ENCODE measurements at places on chromosomes 6 and 20. TPM values are rescaled to one million over a fixed set of nuclear protein-coding genes. Genes with fewer than 3 reads are reported as not detected.

GRCh38 chr6:31393932-31394331, 9.5 kb upstream of the MICA start:
- no peak overlapping the region for H3K27ac ChIP-seq
- H3K4me3 ChIP-seq, result no peak overlapping the region
- H3K27me3 ChIP-seq, result no peaks in the 10 kb centered on the region
- H3K4me1 ChIP-seq, result peaks cover 6% of the 10 kb centered on the region

The ZNF341 gene
- polyA plus RNA-seq, result 4.2 TPM

- no peaks in the 10 kb centered on the region for H3K27me3 ChIP-seq
- no peaks in the 10 kb centered on the region for H3K4me1 ChIP-seq
- no peak for DNase-seq
Measured at GRCh38 chr20:21386111-21386510, 11.2 kb downstream of the NKX2-4 start.

The NANP gene
- 1.0 TPM for polyA plus RNA-seq

DNA sequence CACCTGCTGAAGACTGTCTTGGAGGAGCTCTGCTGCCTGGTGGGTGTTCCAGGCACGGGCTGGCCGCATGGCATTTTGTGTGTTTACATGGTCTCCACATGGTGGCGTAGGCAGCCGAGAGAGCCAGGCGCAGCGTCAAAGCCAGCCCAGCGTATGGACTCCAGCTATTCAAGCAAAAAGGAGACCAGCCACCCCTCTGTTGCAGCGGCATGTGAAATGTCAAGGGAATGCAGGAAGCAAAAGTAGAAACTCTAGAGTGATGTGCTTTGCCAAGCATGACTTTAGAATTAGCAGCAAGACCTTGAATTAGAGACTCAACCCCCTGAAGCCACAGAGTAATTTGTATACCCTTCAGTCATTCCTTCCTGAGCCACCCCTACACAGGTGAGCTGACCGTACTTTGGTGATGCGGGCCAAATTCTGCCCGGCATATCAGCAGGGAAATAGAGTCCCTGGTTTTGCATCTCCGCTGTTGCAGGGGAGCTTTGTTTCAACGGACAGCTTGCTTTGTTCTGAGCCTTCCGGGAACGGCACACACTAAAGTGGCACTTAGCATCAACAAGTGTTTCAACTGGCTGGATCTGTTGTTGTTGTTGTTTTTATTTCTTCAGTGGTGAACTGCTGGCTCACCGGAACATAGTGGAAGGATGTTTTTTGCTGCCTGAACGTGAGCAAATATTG, 48.5 kb downstream of the FNDC1 start:
- no peak overlapping the region for H3K4me3 ChIP-seq
- H3K27me3 ChIP-seq, result no peaks in the 10 kb centered on the region
- no peak overlapping the region for H3K27ac ChIP-seq
- peak; percentile 20 for DNase-seq

- H3K27ac ChIP-seq, result no peak overlapping the region
- DNase-seq, result no peak
- no peak overlapping the region for H3K4me3 ChIP-seq
- H3K36me3 ChIP-seq, result no peaks in the 10 kb centered on the region
Measured at GRCh38 chr6:160831739-160832138, 129.7 kb downstream of the PLG start.

DNA sequence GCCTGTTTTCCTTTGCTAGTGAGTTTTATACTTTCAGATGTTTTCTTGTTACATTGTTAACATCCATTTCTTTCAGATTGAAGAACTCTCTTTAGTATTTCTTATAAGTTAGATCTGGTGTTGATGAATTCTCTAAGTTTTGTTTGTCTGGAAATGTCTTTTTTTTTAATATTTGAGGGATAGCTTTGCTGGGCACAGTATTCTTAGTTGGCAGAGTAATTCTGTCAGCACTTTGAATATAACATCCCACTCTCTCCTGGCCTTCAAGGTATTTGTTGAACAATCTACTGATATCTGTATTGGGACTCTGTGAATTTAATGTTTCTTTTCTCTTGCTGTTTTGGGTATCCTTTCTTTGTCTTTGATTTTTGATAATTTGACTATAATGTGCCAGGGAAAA, 79.4 kb upstream of the UST start:
- no peaks in the 10 kb centered on the region for H3K27me3 ChIP-seq
- H3K4me1 ChIP-seq, result no peaks in the 10 kb centered on the region
- DNase-seq, result no peak
- H3K36me3 ChIP-seq, result no peaks in the 10 kb centered on the region

GRCh38 chr6:51983564-51983963, 103.8 kb downstream of the PKHD1 start:
- DNase-seq, result no peak
- H3K27me3 ChIP-seq, result no peaks in the 10 kb centered on the region
- H3K27ac ChIP-seq, result no peak overlapping the region
- H3K36me3 ChIP-seq, result no peaks in the 10 kb centered on the region
- H3K4me1 ChIP-seq, result no peaks in the 10 kb centered on the region

The HLA-DMB gene
- polyA plus RNA-seq, result 6.2 TPM

- no peak for DNase-seq
- no peaks in the 10 kb centered on the region for H3K4me1 ChIP-seq
- no peak overlapping the region for H3K4me3 ChIP-seq
- no peaks in the 10 kb centered on the region for H3K27me3 ChIP-seq
- no peaks in the 10 kb centered on the region for H3K36me3 ChIP-seq
- no peak overlapping the region for H3K27ac ChIP-seq
Measured at GRCh38 chr6:45488889-45489288, 111.2 kb upstream of the SUPT3H start.

The TXLNB gene
- 0.09 TPM for polyA plus RNA-seq

The NKAIN4 gene
- 0.14 TPM for polyA plus RNA-seq

GRCh38 chr6:84415517-84415916, 188.1 kb upstream of the CEP162 start:
- H3K27me3 ChIP-seq, result no peaks in the 10 kb centered on the region
- no peak for DNase-seq
- H3K4me3 ChIP-seq, result no peak overlapping the region
- no peaks in the 10 kb centered on the region for H3K4me1 ChIP-seq
- no peaks in the 10 kb centered on the region for H3K36me3 ChIP-seq

- no peak overlapping the region for H3K4me3 ChIP-seq
- DNase-seq, result no peak
- no peak overlapping the region for H3K27ac ChIP-seq
- H3K27me3 ChIP-seq, result no peaks in the 10 kb centered on the region
- H3K4me1 ChIP-seq, result no peaks in the 10 kb centered on the region
- H3K36me3 ChIP-seq, result no peaks in the 10 kb centered on the region
Measured at GRCh38 chr6:132675002-132675401, 16.0 kb upstream of the TAAR1 start.

The KLC4 gene
- 46.1 TPM for polyA plus RNA-seq

GRCh38 chr6:53811082-53811481, 16.3 kb downstream of the LRRC1 start:
- H3K4me3 ChIP-seq, result no peak overlapping the region
- no peaks in the 10 kb centered on the region for H3K27me3 ChIP-seq
- no peak overlapping the region for H3K27ac ChIP-seq
- DNase-seq, result peak; percentile 64

- H3K36me3 ChIP-seq, result no peaks in the 10 kb centered on the region
- DNase-seq, result no peak
- H3K4me3 ChIP-seq, result no peak overlapping the region
Measured at GRCh38 chr6:53264915-53265607, 83.7 kb downstream of the ELOVL5 start.

DNA sequence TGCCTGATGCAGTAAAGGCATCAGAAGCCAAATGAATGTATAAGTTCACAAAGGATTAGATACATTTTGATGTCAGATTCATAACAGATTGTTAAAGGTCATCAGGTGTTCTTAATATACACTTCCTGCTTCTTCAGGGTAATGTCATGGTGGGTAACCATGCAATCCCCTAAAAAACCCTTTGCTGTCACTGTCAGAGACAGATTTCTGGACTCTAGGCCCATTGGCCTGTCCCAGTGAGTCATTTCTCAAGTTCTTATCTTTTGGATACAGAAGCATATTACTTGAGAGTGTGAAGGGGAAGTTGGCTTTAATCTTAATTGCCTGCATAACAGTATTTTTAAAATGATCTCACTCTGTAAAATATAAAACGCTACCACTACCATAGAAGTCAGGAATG, 895.6 kb upstream of the MAP3K7 start:
- H3K27me3 ChIP-seq, result no peaks in the 10 kb centered on the region
- H3K36me3 ChIP-seq, result no peaks in the 10 kb centered on the region
- H3K4me3 ChIP-seq, result no peak overlapping the region
- H3K27ac ChIP-seq, result no peak overlapping the region
- no peaks in the 10 kb centered on the region for H3K4me1 ChIP-seq
- no peak for DNase-seq

DNA sequence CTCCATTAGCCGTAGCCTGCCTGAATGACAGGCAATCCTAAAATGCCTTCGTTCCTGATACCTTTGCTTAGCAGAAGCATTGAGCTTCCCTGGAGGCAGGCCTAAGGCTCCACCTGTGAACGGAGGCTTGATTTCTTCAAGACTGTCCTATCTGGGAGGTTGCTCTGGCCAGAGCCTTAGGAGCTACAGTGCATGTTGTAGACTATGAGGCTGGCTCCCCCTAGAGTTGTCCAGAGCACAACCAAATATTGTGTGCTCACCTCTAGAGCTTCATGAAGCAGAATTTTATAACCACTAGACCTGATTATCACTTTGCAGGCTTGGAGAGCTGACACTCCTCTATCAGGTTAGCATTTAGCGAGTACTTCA, 217.8 kb downstream of the MAFB start:
- DNase-seq, result no peak
- no peaks in the 10 kb centered on the region for H3K4me1 ChIP-seq
- no peak overlapping the region for H3K4me3 ChIP-seq
- H3K27me3 ChIP-seq, result no peaks in the 10 kb centered on the region

- no peaks in the 10 kb centered on the region for H3K36me3 ChIP-seq
- no peak for DNase-seq
- H3K4me3 ChIP-seq, result no peak overlapping the region
- H3K4me1 ChIP-seq, result peaks cover 10% of the 10 kb centered on the region
- no peaks in the 10 kb centered on the region for H3K27me3 ChIP-seq
Measured at GRCh38 chr6:45441851-45442453, 64.2 kb upstream of the SUPT3H start.

- no peak for DNase-seq
- H3K4me3 ChIP-seq, result no peak overlapping the region
- no peak overlapping the region for H3K27ac ChIP-seq
- H3K36me3 ChIP-seq, result no peaks in the 10 kb centered on the region
- H3K27me3 ChIP-seq, result no peaks in the 10 kb centered on the region
- peaks cover 10% of the 10 kb centered on the region for H3K4me1 ChIP-seq
Measured at GRCh38 chr20:32514760-32515159, 70.4 kb downstream of the NOL4L start.

DNA sequence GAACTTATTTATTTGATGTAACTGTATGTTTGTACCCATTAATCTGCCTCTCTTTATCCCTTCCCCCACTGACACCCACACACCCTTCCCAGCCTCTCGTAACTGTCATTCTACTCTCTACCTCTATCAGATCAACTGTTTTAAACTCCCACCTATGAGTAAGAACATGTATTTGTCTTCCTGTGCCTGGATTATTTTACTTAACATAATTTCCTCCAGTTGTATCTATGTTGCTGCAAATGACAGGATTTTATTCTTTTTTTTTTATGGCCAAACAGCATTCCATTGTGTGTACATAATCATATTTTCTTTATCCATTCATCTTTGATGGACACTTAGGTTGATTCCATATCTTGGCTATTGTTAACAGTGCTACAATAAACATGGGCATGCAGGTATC, 49.3 kb downstream of the PHACTR2 start:
- no peaks in the 10 kb centered on the region for H3K27me3 ChIP-seq
- no peak overlapping the region for H3K4me3 ChIP-seq
- H3K4me1 ChIP-seq, result no peaks in the 10 kb centered on the region
- H3K36me3 ChIP-seq, result no peaks in the 10 kb centered on the region
- DNase-seq, result no peak

The IL17F gene
- not detected for polyA plus RNA-seq

GRCh38 chr6:57193177-57193576, 21.1 kb downstream of the BAG2 start:
- no peaks in the 10 kb centered on the region for H3K27me3 ChIP-seq
- no peak overlapping the region for H3K4me3 ChIP-seq
- no peak overlapping the region for H3K27ac ChIP-seq
- no peak for DNase-seq

The MOCS1 gene
- 6.9 TPM for polyA plus RNA-seq

The PTCHD4 gene
- polyA plus RNA-seq, result 0.19 TPM

The CAGE1 gene
- not detected for polyA plus RNA-seq

- H3K27me3 ChIP-seq, result no peaks in the 10 kb centered on the region
- no peaks in the 10 kb centered on the region for H3K4me1 ChIP-seq
- H3K27ac ChIP-seq, result no peak overlapping the region
- DNase-seq, result no peak
- H3K36me3 ChIP-seq, result no peaks in the 10 kb centered on the region
Measured at GRCh38 chr6:9295644-9296043, 860.3 kb upstream of the SLC35B3 start.

DNA sequence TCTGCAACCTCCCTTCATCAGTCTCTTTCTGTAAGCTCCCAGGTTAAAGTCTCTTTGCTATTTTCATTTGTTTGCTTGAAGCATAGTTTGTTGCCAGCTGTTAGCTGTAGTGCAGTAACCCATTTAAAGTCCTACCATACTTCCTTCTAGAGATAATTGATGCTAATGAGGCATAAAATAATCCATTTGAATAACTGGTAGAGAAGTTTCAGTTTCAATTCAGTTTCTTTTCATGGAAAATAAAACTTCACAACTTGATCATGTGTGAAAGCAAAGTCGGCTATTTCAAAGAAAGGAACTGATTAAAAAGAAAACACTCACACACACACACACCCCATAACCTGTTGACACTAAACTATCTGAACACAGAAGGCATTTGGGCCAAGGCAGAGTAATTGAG, 68.5 kb upstream of the TENT5A start:
- H3K4me1 ChIP-seq, result peaks cover 23% of the 10 kb centered on the region
- H3K4me3 ChIP-seq, result no peak overlapping the region
- no peak for DNase-seq
- no peaks in the 10 kb centered on the region for H3K36me3 ChIP-seq
- no peak overlapping the region for H3K27ac ChIP-seq

DNA sequence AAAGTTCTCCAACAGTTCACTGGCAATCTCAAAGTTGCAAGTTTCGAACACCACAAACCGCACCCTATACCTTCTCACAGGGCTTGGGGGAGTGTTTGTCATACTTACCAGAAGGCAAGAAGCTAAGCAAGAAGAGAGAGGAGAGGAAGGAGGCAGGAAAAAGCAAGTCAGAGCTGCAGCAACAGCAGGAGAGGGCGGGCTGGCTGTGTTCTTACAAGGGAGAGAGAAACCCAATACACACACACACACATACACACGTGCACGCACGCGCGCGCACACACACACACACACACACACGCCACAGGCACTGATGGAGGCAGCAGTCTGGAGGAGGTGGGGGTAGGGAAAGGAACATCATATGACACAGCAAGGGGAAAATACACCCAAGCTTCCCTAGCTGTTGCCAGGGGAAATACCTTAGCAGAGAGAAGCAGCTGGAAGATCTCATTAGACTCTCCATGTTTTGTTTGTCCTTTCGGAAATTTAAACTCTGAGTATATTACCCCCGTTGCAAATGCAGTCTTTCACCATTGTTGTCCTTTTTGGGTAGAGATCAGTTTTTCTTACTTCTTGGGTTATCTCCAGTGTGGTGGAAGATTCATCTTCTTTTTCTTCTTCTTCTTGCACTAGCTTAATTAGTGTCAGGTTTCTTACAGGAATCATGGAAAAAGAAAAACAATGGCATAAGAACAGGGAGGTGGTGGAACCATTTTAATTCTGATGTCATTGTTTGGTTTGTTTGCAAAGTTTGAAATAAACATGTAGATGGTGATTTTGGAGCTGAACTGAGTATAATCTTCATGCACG, at the start of gene TXLNB:
Gene TXLNB (minus strand): TSS at position 186 of the 807 bp plus-strand sequence. CDS start 3,099 bp downstream, outside the sequence.
- H3K4me3 ChIP-seq, result no peak within 1 kb of the TSS
- no peaks in the 10 kb centered on the region for H3K36me3 ChIP-seq
- H3K27ac ChIP-seq, result no peak within 1 kb of the TSS
- H3K4me1 ChIP-seq, result no peaks in the 10 kb centered on the region
- H3K27me3 ChIP-seq, result no peaks in the 10 kb centered on the region
- DNase-seq, result peak; percentile 15

All from pancreas (tissue), 10 donors.